PC-9 (cell line): ENCODE measurements at places on chromosomes 6 and 20.

- DNase-seq = no peak
Observed at GRCh38 chr6:137625808-137626207, 131.6 kb upstream of the OLIG3 start.

GRCh38 chr6:37531026-37531425, 31.3 kb upstream of the CCDC167 start:
- no peak for DNase-seq

DNA sequence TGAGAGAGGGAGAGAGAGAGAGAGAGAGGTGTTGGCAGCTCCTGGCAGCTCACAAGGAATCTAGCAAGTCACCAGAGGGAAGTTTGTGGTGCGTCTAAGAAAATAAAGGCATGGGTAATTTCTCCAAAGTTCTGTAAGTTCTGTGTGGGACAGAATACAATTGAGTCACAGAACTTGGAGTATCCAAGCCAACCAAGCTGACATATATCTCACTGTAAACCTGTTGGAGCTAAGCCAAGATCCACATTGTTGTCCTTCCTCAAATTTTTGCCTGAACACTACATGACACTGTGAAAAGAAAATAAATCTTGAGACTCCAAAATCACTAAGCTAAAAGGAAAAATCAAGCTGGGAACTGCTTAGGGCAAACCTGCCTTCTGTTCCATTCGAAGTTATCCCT, 436.7 kb downstream of the MEI4 start:
- DNase-seq = no peak

DNA sequence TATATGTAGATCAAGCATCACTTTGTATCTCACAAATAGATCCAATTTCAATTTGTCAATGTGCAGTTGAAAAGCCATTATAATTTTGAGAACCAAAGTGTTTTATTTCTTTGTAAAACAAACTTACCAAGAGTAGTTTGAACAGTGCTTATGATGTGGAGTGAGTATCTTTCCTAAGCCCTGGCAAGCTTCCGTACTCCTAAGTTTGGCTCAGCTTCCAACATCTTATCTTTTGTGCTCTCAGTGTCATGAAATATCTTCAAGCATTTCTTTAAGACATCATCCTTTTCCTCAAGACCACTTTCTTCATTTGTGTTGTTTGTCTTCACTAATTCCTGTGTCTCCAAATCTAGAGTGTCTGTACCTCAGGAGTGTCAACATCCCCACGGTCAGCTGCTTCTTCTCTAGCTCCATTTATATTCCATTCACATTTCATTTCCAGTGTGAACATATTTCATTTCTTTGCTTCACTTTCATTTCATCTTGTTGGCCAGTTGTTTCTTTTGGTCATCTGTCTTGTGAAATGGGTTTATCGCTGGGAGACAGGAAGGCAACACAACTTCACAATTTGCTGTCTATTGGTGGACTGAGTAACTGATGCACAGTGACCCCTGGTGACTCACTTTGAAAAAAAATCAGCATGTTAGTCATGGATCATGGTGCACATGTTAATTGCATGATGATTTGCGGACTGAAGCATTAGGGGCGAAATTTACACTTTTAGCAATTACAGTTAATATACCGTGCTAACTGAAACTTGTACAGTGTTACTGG, 36.9 kb downstream of the SLC24A3 start:
- DNase-seq = no peak

- no peak for DNase-seq
Observed at GRCh38 chr6:43054206-43054943, 724 bp upstream of the CUL7 start.

DNA sequence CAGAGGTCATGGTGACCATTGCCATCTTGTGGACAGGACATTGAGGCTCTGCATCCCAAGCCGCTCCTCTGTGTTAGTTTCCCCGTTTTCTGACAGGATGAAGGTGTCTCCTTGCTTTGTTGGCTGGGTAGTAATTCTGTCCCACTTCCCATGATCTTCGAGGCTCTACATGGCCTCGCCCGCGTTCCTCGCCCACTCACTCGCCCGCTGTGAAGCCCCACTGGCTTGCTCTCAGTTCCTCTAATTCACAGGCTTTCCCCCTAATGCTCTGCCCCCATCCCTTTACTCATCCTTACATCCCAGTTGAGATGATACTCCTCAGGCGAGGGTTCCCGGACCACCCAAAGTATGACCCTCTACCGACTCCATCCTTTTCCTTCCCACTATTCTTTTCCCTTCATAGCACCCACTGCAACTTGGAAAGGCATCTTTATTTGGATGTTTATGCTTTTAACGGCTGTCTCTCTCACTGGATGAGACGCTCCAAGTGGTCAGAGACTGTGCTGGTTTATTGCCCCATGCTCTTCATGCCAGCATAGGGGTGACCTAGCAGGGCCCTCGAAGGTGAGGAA, 511 bp upstream of the SLC35B2 start:
- no peak for DNase-seq

GRCh38 chr6:37705239-37706051, 7.8 kb upstream of the MDGA1 start:
- no peak for DNase-seq

DNA sequence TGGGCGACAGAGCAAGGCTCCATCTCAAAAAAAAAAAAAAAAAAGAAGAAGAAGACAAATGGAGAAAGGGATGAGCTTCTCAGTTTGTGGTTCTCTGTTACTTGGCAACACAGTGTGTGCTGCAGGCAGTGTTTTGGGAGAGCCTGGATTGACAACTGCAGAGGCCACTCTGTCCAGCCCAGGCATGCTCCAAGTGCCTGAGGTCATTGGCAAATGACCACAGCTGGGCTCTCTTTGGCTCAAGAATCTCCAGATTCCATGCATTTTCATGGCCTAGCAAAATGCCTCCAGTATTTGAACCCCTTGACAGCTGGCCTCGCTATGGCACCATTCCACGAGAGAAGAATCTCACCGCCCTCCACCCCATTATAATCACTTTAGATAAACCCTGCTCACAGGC, 126.2 kb downstream of the ANKRD60 start:
- peak; percentile 69 for DNase-seq

GRCh38 chr20:59958626-59959025, 403 bp downstream of the CDH26 start:
- DNase-seq = no peak

DNA sequence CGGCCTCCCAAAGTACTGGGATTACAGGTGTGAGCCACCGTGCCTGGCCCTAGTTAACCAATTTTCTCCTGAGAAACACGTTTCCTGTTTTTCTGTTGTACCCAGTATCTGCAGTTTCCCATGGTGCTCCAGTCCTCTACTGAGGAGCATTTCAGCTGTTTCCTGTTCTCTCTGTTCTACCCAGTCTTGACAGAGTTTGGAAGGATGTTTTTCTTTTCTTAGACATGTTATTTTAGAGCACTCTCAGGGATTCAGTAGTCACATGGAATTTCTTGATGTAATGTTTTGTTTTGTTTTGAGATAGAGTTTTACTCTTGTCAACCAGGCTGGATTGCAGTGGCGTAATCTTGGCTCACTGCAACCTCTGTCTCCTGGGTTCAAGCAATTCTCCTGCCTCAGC, 129.8 kb upstream of the TIAM2 start:
- DNase-seq = no peak

DNA sequence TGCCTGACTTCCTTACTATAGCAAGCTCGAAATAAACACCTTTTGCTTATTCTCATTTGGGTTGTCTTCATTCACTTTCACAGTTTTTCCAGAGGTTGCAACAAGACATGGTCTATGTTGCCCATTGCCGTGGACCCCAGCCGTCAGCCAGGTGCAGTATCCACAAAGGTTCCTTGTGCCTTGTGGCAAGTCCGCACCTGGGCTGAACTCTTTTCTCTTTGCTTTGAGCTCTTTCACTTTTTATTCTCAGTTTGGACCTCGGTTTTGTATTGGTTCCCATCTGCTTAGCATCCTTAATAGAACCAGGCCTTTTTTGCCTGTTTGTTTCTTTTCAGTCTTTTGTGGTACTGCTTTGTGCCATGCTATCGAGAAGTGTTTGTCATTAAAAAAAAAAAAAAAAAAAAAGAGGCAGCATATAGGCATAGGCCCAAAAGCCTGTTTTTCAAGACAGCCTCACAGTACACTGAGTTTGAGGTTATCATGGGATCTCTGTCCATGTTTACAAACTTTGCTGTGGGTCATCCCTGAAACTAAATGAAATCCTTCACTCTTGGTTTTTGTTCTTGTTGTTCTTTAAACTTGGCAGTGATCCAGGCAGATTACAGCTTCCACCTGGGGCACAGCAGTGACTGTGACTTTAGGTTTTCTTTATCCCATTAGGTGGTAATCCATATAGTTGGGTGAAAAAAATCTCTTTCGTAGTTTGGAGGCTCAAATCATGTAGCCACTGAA, 33.3 kb downstream of the GSTA3 start:
- DNase-seq = no peak

DNA sequence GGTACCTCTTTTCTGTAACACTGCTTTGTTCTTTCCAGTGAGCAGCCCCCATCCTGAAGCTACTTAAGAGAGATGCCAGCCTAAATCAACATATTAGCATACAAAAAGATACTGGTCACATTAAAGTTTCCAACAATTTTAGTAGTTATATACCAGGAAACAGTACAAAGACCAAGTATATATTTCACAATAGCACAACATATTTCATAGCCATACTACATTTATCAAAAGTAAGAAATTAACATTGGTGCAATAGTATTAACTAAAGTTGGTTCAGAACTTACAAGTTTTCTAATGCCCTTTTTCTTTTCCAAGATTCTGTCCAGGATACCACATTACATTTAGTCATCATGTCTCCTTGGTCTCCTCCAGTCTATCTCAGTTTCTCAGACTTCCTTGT, 641.0 kb upstream of the GJE1 start:
- no peak for DNase-seq

GRCh38 chr6:166720856-166721255, 93.8 kb upstream of the RPS6KA2 start:
- no peak for DNase-seq

DNA sequence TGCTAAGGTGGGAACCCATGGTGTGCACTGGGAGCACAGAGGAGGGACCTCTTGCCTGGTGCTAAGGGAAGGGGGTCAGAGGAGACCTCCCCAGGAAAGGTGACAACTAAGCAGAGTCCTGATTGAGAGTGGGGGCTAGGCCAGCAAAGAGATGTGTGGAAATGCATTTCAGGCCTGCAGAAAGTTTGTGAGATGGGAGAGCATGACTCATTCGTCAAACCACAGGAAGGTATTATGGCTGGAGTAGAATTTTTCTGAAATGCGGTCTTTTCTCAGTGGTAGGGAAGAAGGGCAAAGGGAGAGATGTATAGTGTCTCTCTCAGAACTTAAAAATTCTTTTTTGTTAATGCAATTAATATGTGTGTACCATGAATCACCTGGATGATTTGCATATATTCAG, 23.6 kb upstream of the EDN1 start:
- DNase-seq = peak; percentile 24

GRCh38 chr6:29723666-29724588, 693 bp downstream of the HLA-F start:
- DNase-seq = no peak

DNA sequence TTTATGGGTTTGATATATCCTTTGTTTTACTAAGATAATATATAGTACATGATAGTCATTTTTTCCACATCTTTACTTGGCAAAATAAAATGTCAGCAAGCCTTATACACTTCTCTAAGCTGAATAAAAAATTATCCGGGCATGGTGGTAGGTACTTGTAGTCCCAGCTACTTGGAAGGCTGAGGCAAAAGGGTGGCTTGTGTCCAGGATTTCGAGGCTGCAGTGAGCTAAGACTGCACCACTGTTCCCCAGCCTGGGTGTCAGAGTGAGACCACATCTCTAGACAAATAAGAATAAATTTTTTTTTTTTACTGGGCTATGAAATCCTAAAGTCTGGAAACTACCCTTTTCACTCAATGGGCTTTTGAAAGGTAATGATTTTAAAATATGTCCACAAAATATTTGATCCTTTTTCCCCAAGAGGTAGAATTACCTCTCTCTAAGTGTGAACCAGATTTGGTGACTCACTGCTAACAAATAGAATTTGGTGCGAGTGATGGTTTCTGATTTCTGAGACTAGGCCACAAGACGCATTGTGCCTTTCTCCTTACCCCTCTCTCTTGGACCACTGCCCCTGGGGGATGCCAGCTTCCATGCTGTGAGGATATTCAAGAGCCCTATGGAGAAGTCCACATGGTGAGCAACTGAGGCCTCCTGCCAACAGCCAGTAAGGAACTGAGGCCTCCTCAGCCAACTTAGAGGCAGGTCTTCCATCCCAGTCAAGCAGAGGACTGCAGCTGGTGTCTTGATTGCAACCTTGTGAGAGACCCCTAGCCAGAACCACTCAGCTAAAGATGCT, 84.2 kb upstream of the ZNFX1 start:
- DNase-seq = no peak

DNA sequence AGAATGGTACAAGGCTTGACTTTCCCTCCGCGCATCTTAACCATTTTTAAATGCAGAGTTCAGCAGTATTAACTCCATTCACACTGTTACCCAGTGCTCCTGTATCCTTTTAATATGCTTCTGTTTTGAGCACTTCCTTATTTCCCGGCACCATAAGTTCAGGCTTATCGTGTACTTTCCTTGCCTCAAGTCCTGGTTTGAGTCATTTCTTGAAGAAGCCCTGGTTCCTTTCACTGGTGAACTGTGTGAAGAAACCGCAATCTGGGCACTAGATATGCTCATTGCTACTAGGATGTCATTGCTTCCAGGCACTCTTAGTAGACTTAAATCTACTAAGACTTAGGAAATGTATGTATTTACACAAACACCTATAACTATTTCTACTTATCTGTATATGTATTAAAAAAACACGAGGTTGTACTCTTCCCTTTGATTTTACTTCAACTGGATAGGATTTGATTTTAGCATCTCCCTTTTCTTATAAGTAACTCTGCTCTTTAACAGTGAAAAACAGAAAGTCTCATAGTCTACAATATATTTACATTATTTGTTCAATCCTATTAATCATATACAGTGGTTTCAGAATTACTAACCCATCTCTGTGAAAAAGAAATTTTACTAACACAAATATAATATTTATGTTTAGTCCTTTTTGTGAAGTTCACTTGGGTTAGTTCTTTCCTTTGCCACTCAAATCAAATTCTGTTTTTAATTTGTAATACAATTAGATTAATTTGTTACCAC, 135.5 kb downstream of the CDKAL1 start:
- no peak for DNase-seq

GRCh38 chr6:101393829-101394251, 332 bp downstream of the GRIK2 start:
- no peak for DNase-seq

DNA sequence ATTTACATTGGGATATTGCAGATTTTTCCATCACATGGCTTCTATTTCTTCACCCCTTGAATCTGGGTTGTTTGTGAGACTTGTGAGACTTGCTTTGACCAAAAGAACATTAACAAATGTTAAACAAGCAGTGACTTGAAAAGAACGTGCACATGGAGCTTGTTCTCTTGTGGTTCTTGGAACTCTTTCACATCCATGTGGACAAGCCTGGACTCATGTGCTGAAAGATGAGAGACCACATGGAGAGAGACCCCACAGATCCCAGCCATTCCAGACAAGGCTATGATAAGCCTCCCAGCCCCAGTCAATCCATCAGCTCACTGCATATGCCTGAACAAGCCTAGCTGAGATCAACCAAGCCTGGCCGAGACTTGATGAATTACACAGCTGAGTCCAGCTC, 1365.7 kb upstream of the GJE1 start:
- DNase-seq = no peak

- no peak for DNase-seq
Observed at GRCh38 chr20:61340157-61340556, 88.1 kb downstream of the CDH4 start.

- no peak for DNase-seq
Observed at GRCh38 chr6:150978624-150979023, 113.1 kb downstream of the MTHFD1L start.

GRCh38 chr6:45305546-45305945, 22.6 kb upstream of the RUNX2 start:
- DNase-seq = no peak
